ENCODE measurements at places on chromosomes 4 and X.

GRCh38 chr4:156815717-156816359, 155.8 kb downstream of the PDGFC start:
- no peak for DNase-seq

- DNase-seq = no peak
Measured at GRCh38 chr4:51865717-51866116, 22.8 kb downstream of the DCUN1D4 start.

- DNase-seq = no peak
Measured at GRCh38 chr4:53321151-53321983, 44.5 kb downstream of the SCFD2 start.

DNA sequence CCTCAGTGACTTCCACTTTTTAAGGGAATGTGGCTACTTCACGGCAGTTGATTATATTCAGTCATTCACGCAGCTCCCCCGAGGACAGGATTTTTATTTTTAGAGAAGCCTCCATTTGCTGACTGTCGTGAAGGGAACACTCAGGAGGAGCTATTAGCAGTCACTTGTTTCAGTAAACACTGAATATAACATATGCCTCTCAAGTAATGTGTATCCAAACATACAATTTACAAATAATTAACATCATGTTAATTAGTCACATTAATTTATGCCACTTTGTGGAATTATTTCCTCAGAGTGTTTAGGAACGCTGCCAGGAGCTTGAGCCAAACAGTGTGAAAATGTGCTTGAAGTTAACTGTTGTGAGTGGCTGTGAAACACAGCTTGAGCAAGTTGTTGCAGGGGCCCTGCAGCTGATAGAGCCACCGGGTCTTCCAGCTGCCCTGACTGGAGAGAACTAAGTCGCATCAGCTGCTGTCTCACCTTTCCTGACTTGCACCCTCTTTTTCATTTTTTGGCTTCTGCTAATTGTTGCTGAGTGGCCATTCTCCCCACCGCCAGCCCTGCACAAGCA, 245.6 kb downstream of the LDB2 start:
- DNase-seq = no peak

GRCh38 chrX:150813922-150814321, 84.5 kb downstream of the CD99L2 start:
- no peak for DNase-seq

DNA sequence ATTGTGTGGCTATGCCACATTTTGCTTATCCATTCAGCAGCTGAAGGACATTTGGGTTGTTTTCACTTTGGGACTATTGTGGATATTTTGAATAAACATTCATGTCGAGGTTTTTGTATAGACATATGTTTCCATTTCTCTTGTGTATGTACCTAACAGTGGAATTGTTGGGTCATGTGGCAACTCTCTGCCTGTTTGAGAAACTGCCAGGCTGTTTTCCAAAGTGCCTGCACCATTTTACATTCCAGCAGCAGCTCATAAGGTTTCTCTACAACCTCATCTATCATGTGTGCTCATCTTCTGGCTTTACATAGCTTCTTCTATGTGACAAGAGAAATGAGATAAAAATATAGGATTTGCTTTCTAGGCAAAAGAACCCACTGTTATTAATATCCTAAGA, 29.5 kb upstream of the TSPAN5 start:
- DNase-seq = no peak

Data from activated gamma-delta T cell treated with anti-CD3 and anti-CD28 coated beads, Interleukin-2, amount 50 U/mL, for 16 hours (primary cell).